ENCODE measurements at places on chromosomes 5 and 9.

- DNase-seq, result no peak
Observed at GRCh38 chr5:103849934-103850333, 287.3 kb upstream of the NUDT12 start.

- no peak for DNase-seq
Observed at GRCh38 chr9:133538851-133539833, 4.6 kb downstream of the ADAMTSL2 start.

DNA sequence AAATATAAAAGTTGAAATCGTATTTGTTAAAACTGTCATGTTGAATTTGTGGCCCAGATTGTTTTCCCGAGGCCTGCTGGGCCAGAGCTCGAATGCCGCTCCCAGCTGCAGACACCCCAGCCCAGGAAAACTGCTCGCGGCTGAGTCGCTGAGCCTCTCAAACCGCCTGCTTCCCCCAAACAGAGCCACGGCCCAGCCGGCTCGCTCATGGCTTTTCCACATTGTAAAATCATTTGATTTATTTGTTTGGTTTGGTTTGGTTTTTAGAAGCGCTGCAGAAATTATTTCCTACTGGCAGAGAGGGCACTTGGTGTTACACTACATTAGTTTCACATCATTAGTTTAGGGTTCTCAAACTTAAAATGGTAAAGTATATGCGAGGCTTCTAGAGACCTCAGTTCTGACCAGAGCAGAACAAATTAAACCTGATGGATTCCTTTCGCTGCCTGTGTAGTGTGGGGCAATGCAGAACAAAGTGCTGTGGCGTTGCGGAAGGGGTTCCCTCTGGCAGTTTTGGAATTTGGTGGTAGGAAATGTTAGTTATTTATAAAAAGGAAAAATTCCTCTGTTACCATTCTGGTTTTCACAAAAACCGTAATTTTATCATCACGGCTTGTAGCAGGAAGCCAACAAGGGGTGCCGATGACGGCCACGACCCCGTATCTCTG lies 156.5 kb upstream of the PITX1 start:
- DNase-seq, result no peak

DNA sequence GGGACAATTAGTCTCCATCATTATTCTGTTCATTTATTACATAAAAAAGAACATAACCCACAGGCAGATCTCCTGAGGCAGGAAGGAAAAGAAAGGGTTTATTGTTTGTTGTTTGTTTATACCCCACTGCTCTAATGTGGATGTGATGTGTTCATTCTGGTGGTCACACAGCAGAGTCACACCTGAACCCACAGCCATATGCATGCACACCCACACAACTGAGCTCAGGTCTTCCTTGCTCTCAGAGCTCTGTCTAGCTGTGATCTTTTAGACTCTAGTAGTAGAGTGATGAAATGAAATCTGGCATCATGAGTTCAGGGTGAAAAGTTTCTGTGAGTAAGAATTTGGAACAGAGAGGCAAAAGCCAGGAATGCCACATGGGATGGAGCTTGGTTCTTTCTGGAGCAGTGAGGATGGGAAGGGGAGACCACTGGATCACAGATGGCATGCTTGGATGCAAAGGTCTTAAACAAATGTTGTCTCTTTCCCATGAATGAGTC lies 227.0 kb downstream of the PAPPA start:
- no peak for DNase-seq

- no peak for DNase-seq
Observed at GRCh38 chr5:147465747-147466146, 44.1 kb downstream of the DPYSL3 start.

- no peak for DNase-seq
Observed at GRCh38 chr5:59460368-59461153, 433.0 kb downstream of the PDE4D start.

DNA sequence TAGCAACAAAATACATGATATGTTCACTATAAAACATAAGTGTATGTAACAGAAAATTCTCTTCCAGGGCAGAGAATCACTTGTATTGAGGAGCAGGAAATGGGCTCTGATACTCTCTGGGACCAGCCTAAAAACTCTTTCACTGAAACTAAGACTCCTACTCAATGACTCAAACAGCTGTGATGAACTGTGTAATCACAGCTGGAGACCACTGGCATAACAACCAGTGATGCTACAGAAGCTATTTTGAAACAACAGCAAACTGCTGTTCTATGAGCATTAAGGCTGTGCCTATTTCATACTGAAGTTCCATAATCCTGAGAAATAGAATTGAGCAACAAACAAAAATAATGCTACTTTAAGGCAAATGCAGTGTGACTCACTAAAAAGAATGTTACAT lies 594.0 kb downstream of the HINT1 start:
- DNase-seq, result no peak

DNA sequence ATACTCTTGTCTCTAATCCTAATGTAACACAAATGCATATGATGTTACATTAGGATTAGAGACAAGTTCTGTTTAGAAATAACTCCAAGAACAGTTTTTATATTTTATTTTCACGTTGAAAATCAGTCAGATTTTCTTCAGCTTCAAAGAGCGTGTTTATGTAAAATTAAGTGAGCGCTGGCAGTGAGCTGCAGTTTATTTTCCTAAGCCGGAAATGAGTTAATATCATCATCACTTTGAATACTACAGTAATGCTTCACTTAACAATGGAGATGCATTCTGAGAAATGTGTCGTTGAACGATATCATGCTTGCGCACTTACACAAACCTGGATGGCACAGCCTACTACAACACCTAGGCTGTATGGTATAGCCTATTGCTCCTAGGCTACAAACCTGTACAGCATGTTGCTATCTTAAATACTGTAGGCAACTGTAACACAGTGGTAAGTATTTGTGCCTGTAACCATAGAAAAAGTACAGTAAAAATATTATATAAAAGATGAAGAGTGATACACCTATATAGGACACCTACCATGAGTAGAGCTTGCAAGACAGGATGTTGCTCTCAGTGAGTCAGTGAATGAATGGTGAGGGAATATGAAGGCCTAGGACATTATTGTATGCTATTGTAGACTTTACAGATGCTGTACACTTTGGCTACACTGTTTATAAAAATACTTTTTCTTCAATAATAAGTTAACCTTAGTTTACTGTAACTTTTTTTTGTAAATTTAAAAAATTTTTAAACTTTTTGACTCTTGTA lies 65.9 kb upstream of the C5orf46 start:
- no peak for DNase-seq

DNA sequence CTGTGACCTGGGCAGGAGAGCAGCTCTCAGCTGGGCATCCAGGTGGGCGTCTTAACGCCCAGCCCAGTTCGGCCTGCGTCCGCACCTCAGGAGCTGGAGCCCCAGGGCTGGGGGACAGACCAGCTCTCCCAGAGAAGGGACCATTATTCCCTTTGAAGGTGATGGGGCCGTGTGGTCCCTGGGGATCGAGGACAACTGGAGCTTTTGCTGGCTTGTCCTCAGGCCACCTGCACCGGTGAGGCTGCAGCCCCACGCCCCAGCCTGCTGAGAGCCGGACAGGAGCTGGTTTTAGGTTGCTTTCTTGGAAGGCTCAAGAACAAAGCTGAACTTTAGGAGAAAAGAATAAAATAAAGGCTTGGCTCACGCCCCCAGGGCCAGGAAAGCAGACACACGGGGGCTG lies 40.9 kb downstream of the NACC2 start:
- no peak for DNase-seq

- no peak for DNase-seq
Observed at GRCh38 chr5:128494516-128494915, 43.5 kb downstream of the FBN2 start.
